ENCODE measurements at places on chromosomes 3 and 15.
A peak's percentile ranks its signal among the peaks of the same experiment; 100 is the strongest.

GRCh38 chr15:35929740-35930444 is 383.9 kb upstream of the DPH6 start:
- DNase-seq = no peak

GRCh38 chr15:77484994-77485393 is 64.3 kb downstream of the HMG20A start:
- no peak for DNase-seq

DNA sequence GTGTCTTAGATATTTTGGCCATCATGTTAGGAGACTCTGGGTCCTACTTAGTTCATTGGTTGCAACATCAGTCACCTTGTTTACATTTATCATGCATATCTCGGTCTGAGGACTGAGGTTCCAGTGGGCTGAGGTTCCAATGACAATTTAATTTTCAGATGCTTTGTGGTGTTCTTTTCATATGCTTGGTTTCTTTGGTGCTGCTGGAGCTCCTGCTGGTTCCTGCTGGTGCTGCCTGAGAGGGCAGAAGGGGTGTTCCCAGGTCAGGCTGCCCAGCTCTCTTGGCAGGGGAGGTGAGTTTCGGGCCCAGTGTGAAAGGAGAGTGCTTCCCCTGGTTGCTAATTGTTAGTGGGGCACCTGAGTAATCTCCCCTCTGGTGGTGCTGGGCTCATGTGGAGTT is 6.9 kb upstream of the KLHL40 start:
- no peak for DNase-seq

- DNase-seq = no peak
Observed at GRCh38 chr15:87761736-87762509, 494.6 kb downstream of the NTRK3 start.

DNA sequence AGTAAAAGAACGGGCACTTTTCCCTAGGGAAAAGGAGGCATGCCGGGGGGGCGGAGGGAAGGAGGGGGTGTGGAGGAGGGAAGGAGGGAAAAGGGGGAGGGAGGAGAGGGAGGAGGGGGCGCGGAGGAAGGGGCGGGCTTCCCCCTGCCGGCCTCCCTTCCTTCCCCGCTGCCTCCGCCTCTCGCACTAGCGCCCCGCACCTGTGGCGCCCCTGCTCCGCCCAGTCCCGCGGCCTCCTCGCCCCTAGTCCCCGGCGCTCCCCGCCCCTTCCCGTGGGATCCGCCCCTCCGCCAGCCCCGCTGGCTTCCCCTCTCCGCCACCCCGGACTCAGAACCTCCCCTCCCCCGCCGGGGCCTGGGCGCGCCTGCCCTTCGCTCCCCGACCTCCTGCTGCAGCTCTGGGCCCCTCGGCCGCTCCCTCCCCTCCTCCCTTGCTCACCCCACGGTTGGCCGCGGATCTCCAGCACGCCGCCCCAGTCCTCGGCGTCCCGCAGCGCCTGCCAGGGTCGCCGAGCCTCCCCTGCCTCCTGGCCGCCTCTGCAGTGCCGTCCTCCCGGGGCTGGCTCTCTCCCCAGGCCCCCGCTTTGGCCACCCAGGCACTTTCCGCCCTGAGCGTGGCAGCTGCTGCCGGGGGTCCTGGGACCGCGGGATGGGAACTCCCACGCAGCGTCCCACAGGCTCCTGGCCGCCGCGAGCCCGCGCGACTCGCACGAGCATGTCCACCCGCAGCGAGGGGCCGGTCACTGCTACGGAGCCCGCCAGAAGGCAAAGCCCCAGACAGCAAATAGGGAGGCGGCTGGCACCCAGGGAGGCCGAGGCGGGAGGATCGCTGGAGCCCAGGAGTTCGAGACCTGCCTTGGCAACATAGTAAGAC is 147.4 kb downstream of the TJP1 start:
- DNase-seq = peak; percentile 72

DNA sequence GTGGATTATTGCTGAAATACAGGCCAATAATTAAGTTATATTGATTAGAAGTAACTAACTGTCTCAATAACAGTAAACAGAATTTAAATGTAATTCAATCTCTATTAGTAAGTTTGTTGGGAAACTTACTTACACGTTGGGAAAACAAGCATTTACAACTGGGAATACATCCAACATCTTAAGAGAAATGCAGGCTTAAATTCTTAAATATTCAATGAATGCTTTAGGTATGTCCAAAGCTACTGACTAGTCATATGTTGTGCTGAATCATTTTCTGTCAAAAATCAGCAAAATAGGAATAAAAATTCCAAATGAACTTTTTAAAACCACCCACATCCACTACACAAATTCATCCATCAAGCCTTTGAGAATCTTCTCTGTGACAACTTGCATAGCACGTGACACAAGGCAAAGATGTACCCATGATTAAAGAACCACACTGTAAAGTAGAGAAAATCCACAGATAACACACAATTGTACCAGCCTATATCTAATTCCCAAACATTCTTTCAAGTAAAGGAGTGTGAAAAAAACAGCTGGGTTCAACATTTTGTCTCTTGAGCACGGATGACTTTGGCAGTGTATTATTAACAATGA is 60.0 kb downstream of the NMNAT3 start:
- DNase-seq = no peak

DNA sequence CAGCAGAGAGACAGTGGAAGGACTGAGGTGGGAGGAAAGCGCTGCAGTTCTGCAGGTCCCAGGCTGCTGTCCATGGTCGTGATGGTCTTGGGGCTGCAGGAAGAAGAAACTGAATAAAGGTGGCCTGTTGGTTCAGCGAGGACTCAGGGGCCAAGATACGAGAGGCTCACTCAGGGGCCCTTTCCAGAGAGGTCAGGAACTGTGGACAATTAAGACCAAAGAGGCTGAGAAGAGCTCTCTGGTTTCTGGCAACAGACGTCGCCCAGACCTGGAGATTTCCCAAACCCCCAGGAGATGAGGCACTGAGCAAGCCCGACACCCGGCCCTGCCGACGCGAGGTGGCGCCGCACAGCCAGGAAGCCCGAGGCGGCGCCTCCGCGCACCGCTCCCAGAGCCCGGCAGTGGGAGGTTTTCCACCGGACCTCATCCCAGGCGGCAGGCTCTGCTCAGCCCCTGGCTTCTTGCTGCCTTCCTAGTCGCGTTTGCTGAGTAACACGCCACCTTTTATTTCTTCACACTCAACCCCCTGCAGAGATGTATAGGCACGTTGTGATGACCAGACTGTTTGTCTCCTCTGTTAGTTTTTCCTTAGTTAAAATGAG is 56.4 kb upstream of the ARRDC4 start:
- peak; percentile 76 for DNase-seq

DNA sequence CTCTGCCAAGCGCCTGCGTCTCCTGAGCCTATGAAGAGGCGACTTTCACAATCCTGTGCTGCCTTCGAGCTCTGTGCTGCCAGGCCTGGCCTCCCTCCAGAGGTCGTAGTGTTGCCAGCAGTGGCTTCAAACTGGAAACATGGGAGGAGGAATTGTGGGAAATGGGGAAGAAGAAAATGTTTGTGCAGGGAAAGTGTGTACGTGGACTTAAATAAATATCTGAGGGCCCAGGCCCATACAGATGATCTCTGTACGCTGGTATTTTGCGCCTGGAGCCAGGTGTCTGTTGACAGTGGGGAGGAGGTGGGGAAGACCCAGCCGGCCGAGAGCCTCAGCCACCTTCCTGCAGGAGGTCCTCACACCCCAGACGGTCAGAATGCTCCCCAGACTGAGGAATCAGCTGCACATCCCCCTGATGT is 44.6 kb downstream of the ZBTB38 start:
- DNase-seq = peak; percentile 64

DNA sequence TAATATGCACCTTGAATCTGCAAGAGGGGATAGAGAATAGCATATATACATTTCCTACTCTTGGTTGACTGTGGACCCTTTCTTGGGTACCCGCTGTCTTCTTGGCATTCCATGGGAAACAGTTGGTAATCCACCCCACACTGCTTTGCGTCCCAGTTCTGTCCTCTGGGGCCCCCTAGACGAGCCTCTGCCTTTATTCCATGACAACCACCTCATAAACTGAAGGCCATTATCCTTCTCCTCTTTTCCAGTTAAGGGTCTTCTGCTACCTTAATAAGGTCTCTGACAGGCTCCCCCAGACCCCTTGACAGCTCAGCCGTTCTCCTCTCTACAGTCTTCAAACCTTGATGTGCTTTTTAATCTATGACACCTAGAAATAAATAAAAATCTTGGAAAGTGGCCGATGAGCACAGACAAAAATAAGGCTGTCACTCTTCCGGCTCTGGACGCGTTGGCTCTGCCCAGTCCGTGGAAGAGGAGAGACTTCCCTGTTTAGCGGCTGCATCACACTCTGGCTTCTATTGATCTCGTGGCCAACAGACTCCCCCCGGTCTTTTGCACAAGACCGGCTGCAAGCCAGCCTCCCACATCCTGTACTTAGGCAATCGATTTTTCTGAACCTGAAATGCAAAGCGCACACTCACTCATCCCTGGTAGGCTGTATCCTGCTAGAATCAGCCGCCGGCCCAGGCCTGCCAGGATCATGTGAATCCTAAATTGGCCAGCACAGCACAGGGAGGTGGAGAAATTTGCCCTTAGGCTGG is 251.0 kb upstream of the TLE3 start:
- no peak for DNase-seq

DNA sequence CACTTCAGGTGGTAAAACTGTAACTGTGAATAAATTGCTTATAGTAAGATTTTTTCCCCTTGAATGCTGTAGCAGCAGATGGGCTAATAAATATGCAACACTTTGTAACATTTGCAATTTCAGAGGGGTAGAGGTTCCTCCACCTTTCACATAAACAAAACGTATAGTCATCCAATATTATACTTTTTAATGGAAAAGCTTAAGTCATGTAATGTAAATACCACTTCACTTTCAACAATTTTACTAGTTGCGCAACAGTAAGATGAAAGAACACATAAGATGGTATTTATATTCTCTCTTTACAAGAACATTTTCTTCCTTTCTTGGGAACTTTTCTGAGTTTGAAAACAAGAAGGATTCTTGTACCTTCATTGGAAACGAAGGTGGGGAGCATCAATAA is 56.6 kb upstream of the FAM3D start:
- no peak for DNase-seq

DNA sequence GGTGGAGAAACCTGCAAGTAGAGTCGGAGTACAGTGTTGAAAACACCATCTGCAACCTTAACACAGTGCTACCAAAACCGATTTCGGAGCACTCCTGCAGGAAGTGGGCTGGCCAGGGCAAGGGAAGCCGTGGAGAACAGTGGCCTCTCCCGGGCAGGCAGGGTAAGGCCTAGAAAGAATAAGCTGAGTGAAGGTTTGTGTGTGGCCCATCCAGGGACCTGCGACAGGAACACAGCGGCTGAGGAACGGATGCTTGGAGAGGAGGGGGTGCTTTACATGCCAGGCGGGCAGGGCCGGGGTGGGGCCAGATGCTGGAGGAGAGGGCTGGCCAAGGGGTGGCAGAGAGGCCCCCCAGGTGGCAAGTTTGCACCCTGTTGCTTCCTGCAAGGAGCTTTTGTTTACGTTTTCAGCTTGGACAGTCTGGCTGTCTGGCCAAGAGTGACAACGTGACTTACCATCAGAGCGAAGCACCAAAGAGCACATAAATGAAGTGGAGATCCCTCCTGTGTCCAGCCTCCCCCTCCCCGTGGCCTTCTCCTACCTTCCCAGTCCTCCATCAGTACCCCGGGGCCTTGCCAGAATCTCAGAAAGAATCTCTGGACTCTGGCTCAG is 156.5 kb downstream of the PGPEP1L start:
- peak; percentile 63 for DNase-seq

DNA sequence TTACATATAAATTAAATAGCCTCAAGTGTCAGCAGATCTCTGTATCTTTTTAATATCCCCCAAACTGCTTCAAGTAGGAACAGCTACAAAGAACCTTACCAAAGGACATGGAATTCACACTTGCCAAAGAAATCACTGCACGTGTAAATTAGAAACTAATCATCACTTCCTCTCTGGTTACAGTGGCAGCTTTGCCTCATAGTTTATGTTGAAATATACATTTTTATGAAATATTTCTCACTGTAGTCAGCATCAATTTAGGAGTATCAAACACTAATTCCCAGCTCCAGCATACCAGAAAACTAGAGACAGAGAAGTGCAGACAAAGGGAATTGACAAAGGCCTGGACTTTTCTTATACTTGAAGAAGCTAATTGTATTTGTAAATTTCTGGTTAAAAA is 260.9 kb downstream of the TIGIT start:
- DNase-seq = peak; percentile 13

GRCh38 chr3:78130741-78131290 is 1090.9 kb downstream of the ROBO2 start:
- DNase-seq = no peak

- DNase-seq = no peak
Observed at GRCh38 chr15:28936481-28936881, 50.7 kb downstream of the APBA2 start.

DNA sequence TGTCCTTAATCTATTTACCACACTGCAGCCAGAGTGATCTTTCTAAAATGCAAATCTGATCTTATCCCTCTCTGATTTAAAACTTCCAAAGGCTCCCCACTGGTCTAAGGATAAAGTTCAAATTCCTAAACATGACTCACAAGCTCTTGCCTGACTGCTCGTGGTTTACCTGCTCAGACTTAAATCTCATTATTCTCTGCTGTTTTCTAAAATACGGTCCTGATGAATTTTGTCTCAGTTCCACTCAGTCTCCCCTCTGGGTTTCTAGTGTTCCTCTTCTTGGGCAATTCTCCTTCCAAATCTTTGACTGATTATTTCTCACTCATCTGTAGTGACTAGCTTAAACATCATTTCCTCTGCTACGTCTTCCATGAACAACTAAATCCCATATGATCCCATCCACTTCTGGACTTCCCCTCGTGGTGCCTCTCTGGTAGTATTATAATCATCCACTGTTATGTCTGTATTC is 108.3 kb downstream of the P3H2 start:
- DNase-seq = peak; percentile 75

- DNase-seq = no peak
Observed at GRCh38 chr3:69716119-69716518, 23.1 kb upstream of the MITF start.

All from EL (cell line).